ENCODE measurements at places on chromosomes 6 and 20.

DNA sequence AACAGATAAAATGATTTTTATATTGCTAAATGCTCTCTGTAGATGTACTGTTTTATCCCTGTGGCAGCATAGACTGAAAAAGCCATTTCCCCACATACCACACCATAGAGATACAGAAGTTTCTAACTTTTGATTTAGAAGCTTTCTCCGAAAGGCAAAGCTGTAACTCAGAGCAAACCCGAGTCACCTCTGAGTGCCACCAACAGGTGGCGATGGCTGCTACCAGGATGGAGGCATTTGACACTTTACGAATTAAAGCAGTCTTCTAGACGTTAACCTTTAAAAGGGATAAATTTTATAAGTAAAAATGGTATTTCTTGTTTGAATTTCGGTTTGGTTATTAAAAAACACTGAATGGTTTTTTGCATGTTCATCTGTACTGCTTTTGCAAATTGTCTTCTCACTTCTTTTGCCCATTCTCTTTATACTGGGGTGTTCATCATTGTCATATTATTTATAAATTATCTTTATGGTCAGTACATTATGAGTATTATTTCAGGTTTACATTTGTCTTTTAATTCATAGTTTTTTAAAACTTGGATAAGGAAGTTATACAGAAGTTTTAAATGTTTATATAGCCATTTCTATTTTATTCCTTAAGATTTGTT lies 201.0 kb upstream of the CEP162 start:
- DNase-seq, result peak; percentile 29

DNA sequence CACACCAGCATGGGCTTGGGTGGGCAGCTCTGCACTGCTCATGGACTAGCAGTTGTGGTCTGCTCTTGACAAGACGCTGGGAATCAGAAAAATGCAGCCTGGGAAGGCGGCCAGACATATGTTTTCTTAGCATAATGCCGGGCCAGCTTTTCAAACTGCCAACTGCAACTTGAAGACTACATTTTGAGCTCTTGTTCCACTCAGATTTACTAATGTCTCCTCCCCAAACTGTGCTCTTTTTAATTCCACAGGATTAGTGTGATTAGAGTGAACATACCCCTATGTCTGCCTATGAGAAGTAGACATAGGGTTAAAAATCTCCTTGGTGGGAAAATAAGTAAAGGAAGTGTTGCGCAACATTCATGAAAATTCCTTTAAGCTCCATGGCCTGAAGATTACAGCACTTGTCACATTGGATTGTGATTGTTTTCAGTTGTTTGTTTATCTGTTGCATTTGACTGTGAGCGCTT lies 5.3 kb upstream of the FNDC1 start:
- no peak for DNase-seq

GRCh38 chr6:116170358-116171057 lies 44.6 kb upstream of the COL10A1 start:
- DNase-seq, result no peak

GRCh38 chr6:28205879-28206278 lies 19.2 kb upstream of the ZSCAN9 start:
- DNase-seq, result peak; percentile 45

- no peak for DNase-seq
Measured at GRCh38 chr6:7881765-7882500, 28.7 kb downstream of the TXNDC5 start.

GRCh38 chr6:13412639-13413465 lies 74.5 kb downstream of the GFOD1 start:
- DNase-seq, result no peak

DNA sequence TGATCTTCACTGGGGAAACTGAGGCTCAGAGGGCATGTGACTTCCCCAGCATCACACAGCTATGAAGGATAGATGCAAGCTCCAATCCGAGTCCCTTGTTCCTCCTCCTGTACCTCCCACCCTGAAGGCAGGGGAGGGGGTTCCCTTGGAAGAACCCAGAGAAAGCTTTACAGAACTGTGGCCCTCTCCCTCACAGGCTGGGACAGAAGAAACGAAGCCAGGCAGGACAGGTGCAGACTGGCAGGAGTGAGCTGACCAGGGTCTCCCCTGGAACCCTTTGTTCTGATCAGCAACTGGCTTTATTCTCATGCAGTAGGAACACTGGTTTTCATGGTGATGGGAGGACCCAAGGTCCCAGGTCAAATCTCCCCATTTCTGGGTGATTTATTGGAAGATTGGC lies 90.2 kb downstream of the TMEM242 start:
- no peak for DNase-seq

GRCh38 chr20:32031007-32031958 lies 20.8 kb upstream of the HCK start:
- peak; percentile 67 for DNase-seq

DNA sequence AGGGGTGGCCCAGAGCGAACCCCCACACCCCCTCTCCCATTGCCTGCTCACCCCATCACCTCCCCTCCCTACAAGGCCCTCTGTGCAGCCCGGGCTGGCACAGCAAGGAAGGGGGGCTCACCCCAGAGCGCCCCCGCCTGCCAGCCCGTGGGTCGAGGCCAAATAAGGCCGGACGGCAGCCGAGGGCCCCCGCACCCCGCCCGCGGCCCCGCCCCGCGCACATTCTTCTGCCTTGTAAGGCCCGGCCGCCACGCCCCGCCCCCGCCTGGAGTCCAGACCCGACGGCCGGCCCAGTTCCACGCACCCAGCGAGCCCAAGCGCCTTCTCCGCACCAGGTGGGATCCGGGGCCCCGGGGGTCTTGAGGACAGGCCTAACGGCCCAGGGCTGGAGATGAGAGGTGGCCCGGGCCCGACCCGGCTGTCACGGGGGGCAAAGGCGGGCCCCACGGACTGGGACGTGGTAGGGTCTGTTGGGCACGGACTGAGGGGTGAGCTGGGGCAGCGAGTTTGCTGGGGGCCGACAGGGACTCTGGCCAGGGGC lies at the start of gene MYL9:
Gene MYL9 (plus strand): TSS at position 293 of the 541 bp plus-strand sequence. CDS start 3,366 bp downstream, outside the sequence.
- DNase-seq, result no peak

DNA sequence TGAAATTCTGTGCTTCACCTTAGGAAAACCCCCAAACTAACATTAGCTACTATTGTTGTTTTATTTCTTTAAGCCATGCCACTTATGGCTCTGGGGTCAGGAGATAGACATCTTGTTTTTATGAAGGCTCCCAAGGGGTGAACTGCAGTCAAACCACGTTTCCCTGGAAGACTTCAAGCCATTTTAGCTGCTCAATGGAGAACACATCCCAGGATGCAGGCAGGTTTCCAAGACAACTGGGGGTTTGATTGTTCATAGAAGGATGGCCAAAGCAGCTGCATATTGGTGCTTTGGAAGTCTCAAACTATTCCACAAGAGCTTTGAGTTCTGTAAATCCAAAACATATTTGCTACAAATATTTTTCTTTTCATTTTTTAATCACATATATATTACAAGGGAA lies 818.0 kb downstream of the MAFB start:
- DNase-seq, result no peak

DNA sequence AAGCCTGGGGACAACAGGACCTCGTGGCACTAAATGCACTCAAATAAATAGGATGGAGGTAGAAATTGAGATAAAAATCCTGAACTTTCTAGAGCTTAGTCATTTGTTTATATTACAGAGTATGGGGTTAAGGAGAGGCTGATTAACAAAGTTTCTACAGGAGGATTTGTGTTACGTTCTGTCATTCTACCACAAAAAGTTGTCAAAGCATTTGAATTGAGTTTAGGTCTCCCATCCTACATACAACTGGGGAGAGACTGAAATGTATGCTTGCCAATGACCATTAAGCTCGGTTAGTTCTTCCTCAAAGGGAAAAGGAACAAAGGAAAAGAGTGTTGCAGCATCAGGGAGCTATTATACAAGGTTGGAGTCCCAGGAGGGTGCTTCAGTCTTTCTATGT lies 597.9 kb downstream of the COL12A1 start:
- peak; percentile 13 for DNase-seq

DNA sequence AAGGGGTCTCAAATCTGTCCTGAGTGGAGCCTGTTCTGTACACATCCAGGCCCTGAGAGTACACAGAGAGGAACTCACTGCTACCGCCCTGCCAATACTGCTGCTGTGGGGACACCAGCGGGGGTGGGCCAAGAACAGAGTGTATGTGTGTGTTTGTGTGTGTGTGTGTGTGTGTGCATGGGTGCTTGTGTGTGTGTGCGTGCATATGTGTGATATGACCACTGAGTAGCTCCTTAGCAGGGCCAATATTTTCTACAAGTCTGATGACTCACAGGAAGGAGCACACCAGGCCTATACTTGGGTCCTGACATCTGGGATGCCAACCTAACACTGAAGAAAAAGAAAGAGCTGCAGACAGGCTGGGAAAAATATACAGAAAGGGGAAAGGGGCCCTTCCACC lies 1.4 kb downstream of the RAET1E start:
- no peak for DNase-seq

DNA sequence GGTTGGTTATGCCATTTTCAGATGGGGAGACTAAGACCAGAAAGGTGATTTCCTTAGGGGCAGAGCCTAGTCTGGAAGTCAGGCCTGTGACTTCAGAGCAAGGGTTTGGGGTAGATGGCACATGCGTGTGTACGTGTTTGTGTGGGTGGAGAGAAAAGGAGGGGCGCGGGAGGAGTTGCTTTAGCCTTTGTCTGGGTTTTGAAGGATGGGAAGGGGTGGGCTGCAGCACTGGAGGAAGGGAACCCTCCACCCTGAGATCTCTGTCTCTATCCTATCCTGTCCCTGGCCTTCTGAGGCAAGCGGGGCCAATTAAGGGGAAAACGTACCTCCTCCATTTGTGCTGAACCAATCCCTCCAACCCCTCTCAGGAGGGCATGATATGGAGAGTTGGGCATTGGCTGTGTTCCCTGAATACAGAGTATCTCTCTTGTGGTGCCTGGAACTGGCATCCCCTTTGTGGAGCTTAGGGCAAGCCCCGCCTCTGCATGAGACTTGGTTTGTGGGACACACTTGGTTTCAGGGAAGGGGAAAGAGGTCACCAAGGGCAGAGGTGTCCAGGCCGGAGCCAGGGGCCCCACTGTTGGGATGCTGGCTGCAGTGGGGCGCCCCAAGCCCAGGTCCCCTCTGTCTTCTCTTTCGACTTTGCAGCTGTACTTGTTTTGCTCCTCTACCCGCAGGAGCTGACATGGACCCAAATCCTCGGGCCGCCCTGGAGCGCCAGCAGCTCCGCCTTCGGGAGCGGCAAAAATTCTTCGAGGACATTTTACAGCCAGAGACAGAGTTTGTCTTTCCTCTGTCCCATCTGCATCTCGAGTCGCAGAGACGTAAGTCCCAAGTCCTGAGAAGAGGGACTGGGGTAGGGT lies at the start of gene DBNDD2:
Gene DBNDD2 (plus strand): TSS at position 507 of the 863 bp plus-strand sequence. CDS start 179 bp downstream, at position 686.
- no peak for DNase-seq

GRCh38 chr20:44431502-44432234 lies 44.0 kb upstream of the TTPAL start:
- DNase-seq, result no peak

GRCh38 chr20:11229772-11230171 lies 556.0 kb upstream of the JAG1 start:
- DNase-seq, result no peak

DNA sequence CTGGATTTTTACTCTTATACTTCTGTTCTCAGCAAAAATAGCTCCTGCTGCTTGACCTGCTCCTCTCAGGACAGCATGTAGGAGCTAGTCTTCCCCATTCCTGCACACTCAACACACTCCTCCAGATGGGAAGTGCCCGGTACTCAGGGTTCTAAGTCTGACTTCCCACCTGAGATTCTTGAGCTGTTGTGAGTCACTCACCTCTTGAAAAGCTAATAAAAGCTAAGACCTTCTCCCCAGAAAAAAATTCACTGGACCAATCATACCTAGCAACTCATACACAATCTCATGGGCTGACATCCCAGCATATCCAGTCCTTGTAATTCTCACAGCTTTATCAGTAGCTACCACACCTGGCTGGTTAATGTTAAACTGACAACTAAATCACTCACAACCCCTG lies 53.5 kb downstream of the TRPC4AP start:
- DNase-seq, result no peak

DNA sequence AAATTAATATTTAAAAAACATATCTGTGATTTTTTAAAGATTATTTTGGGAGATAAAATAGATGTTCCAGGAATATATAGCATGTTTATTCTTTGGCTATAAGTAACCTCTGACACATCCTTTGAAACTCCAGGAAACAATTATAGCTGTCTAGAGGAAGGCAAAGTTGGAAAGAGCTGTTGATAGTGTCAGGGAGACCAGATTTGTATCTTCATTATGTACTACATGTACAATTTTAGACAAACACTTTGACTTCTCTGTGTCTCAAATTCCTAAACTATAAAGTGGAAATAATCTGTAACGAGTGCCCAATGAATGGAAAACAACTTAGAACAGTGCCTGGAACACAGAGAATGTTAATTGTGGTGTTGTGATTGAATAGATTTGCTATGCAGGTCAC lies 25.6 kb upstream of the ADGRG6 start:
- DNase-seq, result no peak

- no peak for DNase-seq
Measured at GRCh38 chr6:140979642-140980091, 1153.1 kb upstream of the GJE1 start.

GRCh38 chr6:107564589-107564951 lies 74.7 kb downstream of the SOBP start:
- DNase-seq, result no peak

GRCh38 chr6:167906899-167907298 lies 80.2 kb downstream of the AFDN start:
- no peak for DNase-seq

- no peak for DNase-seq
Measured at GRCh38 chr20:43726333-43726732, 469 bp downstream of the GTSF1L start.

- no peak for DNase-seq
Measured at GRCh38 chr20:63293871-63294535, 1.0 kb downstream of the COL20A1 start.

DNA sequence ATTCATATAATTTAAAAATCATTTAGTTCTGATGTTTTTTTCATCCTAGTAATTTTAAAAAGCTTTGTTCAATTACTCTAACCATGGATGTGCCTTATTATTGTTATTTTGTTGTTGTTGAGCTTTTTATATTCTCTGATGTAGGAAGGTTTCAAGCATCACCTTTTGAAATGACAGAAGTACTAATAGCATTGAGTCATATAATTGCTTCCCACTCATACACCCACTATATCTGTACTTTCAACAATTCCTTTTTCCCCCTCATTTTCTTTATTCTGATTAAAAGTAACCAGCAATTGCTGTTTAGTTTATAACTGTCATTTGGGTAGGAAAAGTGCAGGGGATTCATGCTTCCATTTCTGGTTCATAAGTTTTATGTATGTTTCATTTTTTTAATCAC lies 38.6 kb downstream of the DNAH8 start:
- no peak for DNase-seq

- DNase-seq, result no peak
Measured at GRCh38 chr6:143370812-143371370, 79.6 kb downstream of the ADAT2 start.

GRCh38 chr6:131555992-131556391 lies 17.0 kb upstream of the ARG1 start:
- no peak for DNase-seq

Data from inflammatory macrophage (primary cell).